Stimulated activated CD8-positive, alpha-beta memory T cell treated with anti-CD3 and anti-CD28 coated beads, Interleukin-12 subunit alpha, Interleukin-12 subunit beta, amount 100 ng/mL, for 1 hour (primary cell): ENCODE measurements at places on chromosomes 7 and 10.

DNA sequence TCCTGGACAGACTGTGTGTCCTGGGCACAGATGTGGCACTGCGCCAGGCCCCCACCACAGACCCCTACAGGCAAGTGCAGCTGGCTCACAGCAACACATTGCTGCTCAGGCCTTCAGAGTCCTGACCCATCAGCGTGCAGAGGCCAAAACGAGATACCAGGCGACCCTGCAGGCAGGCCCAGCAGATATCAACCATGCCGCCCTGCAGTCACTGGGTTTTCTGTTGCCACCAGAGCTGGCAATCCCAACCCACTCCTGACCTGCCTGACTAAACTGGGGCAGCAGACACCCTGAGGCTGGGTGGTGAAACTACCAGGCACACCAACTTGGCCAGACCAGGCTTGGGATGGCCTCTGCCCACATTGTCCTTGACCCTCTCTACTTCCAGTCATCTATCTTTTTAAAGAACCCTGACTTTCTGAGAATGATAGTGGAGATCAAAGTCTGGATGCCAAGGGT lies 20.3 kb downstream of the ZCCHC24 start:
- DNase-seq: no peak

DNA sequence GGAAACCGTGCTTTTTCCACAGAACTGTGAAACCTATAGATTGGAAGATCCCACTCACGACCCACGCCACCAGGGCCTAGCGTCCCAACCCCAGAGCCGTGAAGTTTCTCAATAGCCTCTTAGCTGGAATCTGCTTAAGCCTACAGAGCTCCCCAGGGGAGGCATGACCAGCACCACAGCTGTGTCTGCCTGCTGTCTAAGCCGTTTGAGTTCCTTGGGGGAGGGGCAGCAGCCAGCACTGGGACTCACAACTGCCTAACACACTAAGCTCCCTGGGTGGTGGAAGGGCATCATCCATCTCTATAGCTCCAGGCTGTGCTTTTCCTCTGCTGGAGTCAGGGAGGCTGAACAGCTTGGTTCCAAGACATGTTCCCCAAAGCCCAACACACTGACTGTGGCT lies 26.0 kb upstream of the TMEM140 start:
- DNase-seq: no peak

DNA sequence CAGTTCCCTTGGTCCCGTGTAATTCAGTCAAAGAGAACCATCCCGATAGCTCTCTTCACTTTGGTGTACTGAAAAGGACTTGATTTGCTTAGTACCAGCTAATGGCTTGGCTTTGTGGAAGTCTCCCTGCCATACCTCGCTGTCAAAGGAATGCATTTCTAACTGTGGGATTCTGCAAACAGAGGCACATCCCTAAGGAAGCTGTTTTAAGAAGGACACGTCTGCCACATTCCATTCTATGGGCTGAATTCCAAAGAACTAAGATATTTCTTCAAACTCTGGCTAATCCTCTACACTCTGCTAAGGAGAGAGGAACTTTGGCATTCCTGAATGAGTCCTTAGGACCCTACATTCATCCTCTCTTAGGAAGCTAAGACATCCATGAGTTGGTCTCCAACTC lies 327.9 kb downstream of the SFMBT2 start:
- no peak for DNase-seq

DNA sequence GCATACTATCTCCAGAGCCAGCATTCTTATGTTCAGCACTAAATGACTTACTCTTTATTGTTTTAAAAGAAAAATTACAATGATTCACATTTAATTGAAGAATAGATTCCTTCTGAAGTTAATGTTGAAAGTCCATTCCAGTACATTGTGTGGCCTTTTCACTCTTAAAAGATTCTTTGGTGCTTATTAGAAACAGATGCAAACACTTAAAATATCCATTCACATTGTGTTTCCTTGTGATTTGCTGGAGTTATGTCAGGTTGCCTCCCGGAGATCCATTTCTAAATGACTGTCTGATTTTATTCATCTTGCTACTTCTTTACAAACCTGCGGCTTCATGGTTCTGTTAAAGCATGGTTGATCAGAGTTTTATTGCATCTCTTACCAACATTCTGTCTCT lies 152.8 kb downstream of the FOXP2 start:
- DNase-seq: no peak

GRCh38 chr10:76185471-76186301 lies 754.3 kb downstream of the LRMDA start:
- DNase-seq: no peak

DNA sequence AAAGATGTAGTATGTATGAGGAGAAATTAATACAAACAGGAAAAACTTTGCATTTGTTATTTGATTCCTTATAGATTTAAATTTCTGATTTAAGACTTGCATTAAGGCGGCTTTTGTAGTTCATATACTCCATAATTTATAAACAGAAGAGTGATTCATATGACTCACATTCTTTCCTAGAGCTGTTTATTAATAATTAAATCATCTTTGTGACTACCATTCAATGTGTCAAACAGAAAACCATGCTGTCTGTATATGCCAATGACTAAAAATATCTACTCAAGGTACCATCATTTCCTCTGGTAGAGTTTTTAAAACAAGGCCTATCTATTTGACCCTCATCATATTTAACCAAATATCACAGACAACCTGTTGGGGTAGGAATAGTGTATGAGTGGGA lies 501.7 kb downstream of the PARD3 start:
- no peak for DNase-seq

- DNase-seq: no peak
Observed at GRCh38 chr7:27745064-27745583, 5.2 kb downstream of the TAX1BP1 start.

- no peak for DNase-seq
Observed at GRCh38 chr10:82796510-82796909, 921.5 kb downstream of the NRG3 start.

- DNase-seq: no peak
Observed at GRCh38 chr10:130936851-130937250, 374.7 kb downstream of the TCERG1L start.

DNA sequence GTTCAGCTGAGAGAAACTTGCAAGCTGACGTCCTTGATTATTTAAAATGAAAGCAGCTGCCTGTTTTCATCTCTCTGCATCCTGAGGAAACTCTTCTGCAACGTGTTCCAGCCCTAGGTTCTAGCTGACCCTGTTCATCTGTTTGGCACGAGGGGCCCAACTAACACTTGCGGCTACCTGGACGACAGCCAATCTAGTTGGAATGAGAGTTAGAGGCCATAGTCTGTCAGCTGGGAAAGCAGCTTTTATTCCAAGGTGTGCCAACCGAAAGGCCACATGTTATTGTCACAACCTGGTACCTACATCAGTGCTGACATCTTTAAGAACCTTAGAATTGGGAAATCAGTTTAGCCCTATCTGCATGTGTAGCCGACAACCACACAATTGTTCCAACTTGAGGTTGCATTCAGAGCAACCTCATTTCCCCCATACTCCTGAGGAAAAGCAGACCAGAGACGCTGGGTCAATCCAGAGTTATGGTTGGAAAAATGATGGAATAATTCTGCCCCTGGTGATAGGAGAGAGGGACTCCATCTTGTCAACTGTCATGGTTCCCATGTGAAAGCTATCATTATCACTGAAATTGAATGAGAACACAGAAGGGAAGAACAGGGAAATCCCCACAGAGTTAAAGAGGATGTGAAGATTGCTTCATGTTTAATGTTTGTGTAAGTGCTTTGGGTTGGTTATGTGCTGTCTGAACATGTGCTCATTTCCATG lies 121.6 kb downstream of the EGFR start:
- DNase-seq: no peak

DNA sequence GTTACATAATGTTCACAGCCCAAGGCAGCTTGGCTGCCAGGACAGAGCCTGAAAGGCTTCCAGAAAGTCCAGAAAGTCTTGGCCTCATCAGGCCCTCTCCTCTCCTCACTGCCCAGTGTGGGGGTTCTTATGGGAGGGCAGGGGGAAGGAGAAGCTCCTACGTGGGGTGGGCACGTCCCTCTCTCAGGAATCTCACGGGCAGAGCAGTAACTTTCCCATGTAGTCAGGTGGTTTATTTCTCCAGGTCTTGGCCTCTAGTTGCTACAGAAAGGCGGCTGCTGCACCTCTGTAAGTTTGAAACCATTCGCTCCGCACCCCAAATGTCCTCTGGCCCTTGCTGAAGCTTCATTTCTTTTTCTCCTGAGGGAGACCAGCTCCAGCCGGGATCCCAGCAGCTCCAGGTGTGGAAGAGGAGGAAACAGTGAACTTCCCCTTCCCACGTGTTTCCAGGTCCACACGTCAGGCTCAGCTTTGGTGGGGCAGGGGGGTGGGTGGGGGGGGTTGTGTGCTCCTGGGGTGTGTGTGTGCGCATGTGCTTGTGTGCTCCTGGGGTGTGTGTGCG lies 320.3 kb downstream of the WDR37 start:
- no peak for DNase-seq

GRCh38 chr10:79984851-79985250 lies 35.9 kb upstream of the SFTPD start:
- no peak for DNase-seq

GRCh38 chr10:51707821-51708424 lies 8.5 kb upstream of the CSTF2T start:
- no peak for DNase-seq

DNA sequence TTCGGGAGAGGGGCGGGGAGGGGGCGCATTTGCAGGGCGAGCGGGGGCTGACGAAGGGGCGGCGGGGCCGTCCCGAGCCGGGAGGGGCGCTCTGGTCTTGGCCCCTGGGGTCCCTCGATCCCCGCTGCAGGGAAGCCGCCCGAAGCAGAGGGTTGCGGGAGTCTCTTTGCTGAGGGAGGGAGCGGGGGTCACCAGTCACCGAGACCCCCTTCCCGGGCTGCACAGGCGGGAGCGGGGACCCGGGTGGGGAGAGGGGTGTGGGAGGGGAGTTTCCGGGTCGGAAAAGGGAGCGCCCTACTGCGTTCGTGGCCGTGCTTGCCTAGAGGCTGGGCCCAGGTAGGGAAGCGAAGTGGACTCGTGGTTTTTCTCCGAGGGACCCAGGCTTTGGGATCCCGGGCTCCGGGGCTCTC lies 422 bp downstream of the AP1S1 start:
- no peak for DNase-seq

DNA sequence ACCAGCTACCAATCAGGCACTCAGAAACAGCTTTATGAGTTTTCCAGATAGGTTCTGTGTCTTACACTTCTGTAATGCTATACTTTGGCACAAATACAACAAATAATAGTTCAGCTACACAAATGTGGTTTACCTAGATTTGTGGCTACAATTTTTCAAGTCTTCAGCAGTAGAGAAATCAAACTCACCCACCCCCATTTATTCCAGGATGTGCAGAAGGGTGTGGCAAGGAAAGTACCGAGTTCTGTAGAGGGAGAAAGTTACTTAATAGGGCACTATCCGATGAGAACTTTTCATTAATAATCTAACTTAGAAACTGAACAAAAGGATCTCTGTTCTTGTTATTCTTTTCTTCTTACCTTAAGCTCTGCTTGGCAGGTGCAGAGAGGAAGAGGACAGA lies 30.3 kb upstream of the ATP6V0A4 start:
- DNase-seq: no peak

- no peak for DNase-seq
Observed at GRCh38 chr7:74084722-74085578, 1.3 kb downstream of the LIMK1 start.

DNA sequence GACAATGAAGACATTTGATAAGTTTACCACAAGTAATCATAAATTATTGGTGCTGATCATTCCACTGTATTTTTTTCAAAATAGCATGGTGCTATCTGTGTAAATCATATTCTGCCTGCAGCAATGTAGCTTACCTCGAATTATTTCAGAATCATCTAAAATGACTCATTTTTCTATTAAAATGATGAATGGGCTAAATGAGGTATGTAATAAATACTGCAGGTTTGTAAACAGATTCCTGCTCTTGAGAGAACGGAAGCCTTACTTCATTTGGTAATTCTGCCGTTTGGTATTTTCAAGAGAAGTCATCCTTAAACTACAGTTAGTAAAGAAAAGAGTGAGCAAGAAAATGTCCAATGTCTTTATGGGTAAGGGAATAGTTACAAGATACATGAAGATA lies 115.9 kb downstream of the CHCHD3 start:
- DNase-seq: no peak

DNA sequence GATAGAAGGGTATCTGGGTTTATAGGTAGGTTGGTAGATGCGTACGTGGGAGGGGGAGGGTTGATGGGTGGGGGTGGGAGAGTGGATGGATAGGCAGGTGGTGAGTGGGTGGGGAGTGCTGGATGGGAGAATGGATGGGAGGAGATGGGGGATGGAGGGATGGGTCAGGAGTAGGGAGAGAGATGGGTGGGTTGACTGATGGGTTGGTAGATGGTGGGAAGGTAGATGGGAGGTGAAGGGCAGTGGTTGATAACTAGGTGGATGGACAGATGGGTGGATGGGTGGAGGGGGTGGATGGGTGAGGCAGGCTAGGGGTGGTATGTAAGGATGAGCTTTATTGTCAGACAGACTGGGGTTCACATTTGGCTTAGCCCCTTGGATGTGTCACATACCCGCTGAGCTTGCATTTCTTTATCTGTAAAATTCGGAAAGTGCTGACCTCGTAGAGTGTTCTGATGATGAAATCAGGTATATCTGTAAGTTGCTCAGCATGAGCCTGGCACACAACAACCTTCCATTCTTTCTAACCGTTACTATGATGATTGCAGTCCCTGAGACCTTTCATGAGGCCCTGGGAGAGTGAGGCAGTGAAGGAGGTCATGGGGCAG lies 34.3 kb downstream of the SLIT1 start:
- no peak for DNase-seq

DNA sequence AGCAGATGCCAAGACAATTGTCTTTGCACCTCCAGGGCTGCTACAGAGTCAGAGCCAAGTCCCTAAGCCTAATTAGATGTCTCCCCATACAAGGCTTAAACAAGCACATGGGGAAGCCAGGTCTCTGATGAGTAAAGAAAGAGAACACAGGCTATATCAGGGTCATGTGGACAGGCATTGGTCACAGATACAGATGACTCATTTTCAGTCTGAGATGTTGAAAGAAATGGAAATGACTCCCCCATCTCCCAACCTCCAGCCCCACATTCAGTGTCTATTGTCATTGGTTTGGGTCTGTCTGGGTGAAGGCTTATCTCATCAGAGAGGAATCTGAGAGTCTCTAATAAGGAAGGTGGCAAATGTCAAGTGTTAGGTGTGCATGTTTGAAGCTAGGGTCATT lies 290.1 kb upstream of the KIAA1217 start:
- no peak for DNase-seq

GRCh38 chr7:98216941-98217622 lies 5.8 kb downstream of the BHLHA15 start:
- DNase-seq: no peak

- DNase-seq: no peak
Observed at GRCh38 chr10:98038288-98038687, 7.9 kb upstream of the CRTAC1 start.

DNA sequence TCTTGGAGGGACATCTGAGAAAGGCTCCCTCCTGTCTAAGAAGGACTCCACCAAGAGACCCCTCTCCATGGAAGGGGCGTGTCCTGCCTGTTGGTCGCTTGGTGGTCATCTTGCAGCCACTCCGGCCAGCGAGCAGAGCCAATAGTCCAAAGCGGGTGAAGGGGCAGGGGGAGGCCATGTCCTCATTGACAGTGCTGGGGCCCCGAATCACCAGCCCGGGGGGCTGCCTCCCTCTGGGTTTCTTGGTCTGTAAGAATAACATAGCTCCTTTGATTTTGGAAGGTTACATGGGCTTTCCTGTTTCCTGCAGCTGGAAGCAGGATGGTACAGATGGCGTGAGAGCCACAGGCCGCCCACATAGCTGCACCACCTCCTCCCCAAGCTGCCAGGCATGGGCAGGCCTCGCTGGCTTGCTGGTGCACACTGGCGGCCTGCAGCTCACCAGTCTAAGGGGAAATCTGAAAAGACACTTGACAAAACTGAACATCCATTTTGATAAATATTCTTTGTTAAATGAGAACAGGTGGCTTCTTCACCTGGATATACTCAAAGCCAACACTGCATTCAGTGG lies 105.8 kb downstream of the ARHGAP22 start:
- no peak for DNase-seq
